ENCODE measurements at places on chromosomes 3 and 15.

DNA sequence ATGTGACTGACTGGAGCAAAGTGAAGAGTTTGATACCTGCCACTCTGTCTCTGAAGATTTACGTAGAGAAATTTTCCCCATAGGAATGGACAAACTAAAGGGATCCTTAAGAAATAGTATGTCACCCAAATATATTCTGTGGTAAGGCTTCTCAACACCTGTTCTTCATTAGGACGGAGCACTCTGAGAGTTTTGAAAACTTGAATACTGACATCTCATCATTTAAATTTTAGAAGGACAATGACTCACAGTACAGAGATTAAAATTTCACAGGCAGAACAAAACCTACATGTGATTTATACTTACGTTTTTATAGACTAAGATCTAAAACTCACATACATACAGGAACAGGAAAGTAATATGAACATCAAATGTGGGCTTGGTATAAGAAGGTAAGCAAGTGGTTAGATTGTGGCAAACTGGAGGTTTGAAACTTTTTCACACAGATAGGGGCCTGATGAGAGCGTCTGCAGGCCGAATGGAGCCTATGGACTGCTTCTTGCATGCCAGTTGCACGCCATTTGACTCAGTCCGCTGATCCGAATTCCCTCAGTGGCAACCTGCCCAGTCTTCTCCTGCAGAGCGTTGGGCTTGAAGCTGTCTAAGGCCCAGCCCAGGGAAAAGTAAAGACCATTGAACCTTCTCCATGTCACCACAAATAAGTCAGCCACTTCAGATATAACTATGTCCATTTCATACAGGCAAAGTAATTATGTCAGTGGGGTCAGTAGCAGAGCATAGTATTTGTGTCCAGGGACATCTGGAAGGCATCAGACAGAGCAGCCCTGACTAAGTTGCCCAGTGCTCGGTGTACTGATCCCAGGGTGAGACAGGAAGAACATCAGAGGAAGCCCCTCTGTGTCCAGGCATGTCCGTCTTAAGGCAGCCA, 45.7 kb downstream of the ZBTB38 start:
- DNase-seq, result no peak

- no peak for DNase-seq
Observed at GRCh38 chr15:67405208-67406191, 115.4 kb upstream of the C15orf61 start.

GRCh38 chr15:57165992-57166391, 210.3 kb upstream of the CGNL1 start:
- DNase-seq, result no peak

- no peak for DNase-seq
Observed at GRCh38 chr3:56207922-56208321, 260.3 kb downstream of the ERC2 start.

DNA sequence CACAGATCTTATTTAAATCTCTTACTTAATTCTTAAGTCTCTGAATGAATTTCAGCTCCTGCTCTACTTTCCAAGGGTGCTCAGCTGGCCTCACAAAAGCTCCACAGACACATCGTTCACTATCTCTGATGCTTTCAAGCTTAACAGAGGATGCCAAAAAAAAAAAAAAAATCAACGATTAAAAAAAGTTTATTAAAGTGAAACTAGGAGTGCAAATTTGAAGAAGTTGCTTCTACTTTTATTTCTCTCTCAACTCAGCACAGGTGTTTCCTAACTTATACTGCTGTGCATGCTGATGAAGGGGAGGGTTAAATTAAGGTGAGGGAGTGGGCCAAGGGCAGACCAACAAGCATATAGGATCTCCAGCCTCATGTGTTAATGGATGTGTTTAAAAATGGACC, 157.2 kb downstream of the TIGIT start:
- DNase-seq, result no peak

DNA sequence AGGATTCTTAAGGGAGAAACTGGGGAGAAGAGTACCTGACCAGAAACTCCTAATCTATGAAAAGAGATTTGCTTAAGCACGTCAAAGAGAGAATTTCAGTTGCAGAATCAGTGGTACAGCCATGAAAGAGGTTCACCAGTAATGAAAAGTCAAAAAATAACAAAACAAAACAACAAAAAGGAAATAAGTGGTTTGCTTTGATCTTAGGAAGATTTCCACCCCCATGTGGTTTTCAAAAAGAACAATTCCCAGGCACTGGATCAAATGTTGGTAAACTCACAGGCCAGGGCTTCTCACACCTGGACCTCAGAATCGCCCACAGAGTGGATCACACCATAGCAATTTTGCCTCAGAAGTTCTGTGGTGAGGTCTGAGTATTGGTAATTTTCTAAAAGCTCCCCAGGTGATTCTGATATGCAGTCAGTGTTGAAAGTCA, 67.5 kb downstream of the TMEM39A start:
- DNase-seq, result no peak

DNA sequence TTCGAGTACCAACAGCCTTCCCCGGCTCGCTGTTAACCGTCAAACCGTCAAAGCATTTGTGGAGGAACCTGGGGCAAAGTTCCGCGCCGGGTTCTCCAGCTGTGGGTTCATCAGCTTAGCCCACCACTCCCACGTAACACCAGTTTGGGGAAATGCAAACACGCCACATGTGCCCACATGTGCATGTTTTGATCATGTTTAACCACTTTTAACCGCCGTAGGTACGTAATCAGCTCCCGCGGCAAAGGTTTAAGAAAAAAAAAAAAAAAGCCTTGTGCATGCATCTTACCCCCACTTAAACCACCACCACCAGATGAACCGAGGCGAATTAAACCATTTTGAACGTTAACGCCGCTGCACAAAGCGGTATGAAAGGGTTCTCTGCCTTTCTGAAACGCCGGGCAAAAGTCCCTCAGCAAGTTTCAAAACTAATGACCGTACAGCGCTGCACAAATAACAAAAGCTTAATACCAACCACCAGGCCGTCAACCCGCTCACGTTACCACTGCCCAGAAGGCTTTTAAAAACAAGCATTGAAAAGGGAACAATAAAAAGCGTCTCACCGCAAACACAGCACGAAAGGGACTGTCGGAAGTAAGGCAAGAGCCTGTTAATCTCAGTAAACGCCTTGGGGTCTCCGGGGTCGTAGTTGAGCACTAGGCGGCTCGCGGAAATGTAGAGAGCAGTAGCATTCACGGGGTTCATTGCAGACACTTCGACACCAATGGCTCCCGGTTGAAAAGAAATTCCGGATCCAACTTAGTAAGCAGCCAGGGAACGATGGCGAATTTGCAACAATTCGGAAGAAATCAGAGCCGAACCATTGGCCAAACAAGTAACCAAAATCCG, 1.5 kb downstream of the MSL2 start:
- DNase-seq, result no peak

- no peak for DNase-seq
Observed at GRCh38 chr3:157948605-157949383, 157.4 kb downstream of the SHOX2 start.

DNA sequence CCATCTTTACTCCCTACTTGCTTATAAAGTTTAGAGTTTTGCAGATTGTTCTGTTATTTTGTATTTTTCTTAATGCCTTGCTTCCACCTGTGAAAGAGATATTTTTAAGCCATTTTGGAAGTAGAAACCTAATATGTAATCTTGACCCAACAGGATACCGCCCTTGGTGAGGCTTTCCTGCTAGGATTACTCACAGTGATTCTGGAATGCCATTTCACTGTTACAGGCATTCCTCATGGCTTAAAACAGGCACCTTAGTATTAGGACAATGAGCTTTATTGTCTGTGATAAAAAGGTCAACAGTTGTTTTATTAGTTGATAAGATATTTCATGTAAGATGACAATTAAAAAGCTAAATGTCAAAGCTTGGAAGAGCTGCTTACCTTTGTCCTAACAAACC, 58.2 kb downstream of the PHLDB2 start:
- DNase-seq, result no peak

- DNase-seq, result no peak
Observed at GRCh38 chr3:119831022-119831421, 49.1 kb downstream of the NR1I2 start.

GRCh38 chr15:88636050-88636449, 2.8 kb upstream of the ISG20 start:
- no peak for DNase-seq

GRCh38 chr3:11706604-11707003, 62.9 kb upstream of the VGLL4 start:
- DNase-seq, result no peak

GRCh38 chr3:114903213-114903612, 243.9 kb downstream of the ZBTB20 start:
- no peak for DNase-seq

DNA sequence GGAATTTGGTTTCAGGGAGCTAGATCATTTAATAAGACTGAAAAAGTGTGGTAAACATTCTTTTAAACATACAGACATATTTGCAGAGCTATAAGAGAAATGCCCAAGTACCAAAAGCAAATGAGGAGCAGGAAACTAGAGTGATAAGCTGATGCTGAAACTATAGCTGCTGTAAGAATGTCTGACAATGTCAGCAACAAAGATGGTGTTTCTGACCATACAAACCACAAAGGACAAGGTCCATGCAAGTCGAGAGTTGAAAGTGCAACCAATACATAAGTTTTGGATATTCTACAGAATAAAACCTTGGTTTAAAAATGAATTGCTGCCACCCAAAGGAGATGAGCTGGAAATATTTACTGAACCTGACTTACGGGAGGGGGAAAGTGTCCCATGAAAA, 610.2 kb downstream of the TBL1XR1 start:
- DNase-seq, result no peak

- DNase-seq, result no peak
Observed at GRCh38 chr3:66858656-66859381, 139.3 kb upstream of the KBTBD8 start.

DNA sequence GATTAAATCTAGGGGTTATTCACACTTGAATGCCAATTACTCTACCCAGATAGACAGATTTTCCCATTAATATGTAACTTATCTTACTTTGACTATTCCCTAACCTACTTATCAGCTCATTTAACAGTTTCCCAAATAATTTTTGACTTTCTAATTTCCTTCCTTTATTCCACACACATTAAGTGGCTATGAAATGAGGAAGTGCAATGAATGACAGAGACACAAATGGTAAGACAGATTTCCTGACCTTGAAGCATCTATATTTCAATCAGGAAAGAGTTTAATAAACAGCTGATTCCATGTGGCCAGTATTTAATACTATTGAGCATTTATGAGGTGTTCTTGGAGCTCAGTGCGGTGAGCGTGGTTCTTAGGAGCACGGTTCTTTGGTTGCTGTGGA, 78.8 kb downstream of the SLC7A14 start:
- DNase-seq, result no peak

DNA sequence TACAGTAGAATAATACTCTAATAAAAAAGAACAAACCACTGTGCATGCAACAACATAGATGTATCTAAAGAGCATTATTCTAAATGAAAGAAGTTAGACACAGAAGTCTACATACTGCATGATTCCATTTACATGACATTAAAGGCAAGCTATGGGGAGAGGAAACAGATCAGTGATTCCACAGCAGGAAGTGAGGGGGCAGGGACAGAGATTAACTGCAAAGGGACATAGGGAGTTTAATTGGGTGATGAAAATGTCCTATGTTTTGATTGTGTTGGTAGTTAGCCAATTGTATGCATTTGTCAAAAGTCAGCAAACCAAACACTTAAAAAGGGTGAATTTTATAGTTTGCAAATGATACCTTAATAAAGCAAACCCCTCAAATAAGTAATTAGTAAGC, 13.8 kb downstream of the CRYGS start:
- no peak for DNase-seq

DNA sequence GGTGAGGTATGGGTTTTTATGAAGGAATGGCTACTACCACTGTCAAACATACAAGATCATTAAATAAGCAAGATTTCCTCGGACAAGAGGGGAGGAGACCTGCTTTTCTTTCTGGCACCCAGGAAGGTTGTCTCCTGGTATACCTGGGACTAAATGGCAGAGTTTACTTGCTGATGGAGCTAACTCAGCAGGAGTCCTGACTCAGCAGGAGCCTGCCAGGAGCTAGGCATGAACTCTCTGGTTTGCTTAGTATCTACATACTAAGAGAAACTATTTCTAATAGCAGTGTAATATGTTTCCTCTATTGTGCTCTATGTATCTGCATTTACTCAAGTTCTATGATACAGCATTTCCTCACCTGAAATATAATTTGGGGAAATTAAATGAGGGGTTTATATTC, 404.2 kb downstream of the RSL24D1 start:
- no peak for DNase-seq

- DNase-seq, result no peak
Observed at GRCh38 chr3:50525987-50526386, 22.6 kb upstream of the CACNA2D2 start.

DNA sequence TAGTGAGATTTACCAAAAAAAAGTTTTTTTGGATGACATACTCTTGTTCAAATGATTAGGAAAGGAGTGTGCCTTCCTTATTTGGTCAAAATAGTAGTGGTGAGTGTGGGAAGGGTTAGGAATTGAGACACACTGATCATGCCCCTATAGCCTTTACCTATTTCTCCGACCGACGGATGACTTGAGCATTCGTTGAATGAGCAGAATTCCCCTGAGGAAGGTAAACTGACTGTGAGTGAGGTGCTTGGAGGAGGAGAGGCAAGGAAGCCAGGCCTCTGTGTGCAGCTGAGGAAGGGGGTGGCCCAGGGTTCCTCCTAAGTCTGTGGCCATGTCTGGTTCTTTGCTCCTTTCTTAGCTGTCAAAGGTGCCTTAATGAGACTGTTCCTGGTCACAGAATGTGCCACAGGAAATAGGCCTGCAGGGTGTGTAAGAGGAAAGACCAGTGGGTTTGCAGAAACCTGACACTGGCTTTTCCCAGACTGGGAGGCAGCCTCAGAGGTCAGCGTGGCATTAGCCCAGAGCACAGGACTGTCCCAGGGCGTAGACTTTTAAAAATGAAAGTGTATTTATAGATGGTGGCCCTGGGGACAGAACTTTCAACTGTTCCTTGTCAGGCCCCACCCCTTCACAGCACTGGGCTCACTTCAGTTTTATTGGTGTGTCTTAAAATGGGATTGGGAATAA, 307.7 kb upstream of the C2CD4B start:
- no peak for DNase-seq

DNA sequence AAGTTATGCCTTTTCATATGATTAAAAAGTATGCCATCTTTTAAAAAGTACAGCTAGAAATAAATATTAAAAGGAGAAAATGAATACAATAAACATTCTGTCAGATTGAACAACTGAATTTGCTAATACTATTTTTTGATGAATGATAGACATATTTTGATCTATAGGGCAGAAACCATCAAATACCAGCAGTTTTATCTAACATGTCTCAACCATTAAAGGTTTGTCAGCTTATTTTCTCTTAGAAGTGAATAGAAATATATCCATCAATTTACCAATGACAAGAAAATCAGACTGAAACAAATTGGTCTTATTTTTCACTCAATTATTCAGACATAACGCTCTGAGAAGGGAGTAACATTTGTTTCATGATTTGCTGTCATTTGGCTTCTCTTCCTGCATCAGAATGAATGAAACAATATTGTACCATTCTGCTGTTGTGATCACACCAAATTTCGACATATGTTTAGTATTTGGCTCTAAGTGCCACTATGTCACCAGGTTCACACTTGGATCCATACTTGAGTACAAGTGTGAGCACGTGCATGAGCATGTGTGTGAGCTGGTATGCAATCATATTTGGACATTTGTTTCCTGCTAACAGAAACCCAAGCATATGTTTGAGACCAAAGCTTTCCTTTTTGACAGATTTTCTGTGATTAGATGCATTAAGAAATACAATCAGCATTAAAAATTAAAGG, 86.5 kb downstream of the THRB start:
- no peak for DNase-seq

- no peak for DNase-seq
Observed at GRCh38 chr3:152177757-152178156, 91.0 kb upstream of the MBNL1 start.

GRCh38 chr3:13566453-13566748, 17.5 kb downstream of the FBLN2 start:
- DNase-seq, result no peak

All from C1 segment of cervical spinal cord (tissue), 14 donors.